ENCODE measurements at places on chromosomes 16 and 17.
A peak's percentile ranks its signal among the peaks of the same experiment; 100 is the strongest.

DNA sequence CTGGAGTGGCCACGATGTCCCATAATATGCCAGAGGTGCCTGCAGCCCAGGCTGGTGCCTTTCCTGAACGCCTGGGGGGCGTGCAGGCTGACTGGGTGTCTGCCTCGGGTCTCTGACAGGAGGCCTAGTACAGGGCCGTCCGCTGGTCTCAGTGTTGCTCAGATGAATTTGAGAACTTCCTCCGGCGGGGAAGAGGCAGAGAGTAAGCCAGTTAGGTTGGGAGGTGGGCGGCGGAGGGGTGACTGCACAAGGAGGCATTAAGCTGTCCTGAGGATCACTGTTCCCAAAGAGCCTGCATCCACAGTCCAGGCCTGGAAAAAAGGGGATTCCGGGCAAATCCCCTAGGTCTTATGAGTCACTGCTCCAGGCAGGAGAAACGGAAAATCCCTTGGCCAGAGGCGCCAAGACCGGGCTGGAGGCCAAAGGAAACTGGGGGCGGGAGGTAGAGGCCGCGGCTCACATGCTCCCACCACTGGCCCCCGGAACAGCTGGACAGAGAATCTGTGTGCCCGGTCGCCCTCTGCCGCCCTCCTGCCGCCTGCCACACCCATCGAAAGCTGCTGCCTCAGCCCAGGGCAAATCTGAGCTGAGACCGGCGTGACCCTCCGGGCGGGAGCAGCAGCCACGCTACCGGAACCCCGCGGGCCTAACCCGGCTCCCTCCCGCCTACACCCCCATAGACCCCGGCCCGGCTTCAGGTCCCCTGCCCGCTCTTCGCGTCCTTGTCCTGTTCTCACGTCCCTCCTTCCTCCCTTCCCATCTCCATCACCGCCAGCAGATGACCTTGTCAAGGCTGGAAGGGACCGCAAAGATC, 1.2 kb downstream of the TRIM47 start:
- DNase-seq, result peak; percentile 79

DNA sequence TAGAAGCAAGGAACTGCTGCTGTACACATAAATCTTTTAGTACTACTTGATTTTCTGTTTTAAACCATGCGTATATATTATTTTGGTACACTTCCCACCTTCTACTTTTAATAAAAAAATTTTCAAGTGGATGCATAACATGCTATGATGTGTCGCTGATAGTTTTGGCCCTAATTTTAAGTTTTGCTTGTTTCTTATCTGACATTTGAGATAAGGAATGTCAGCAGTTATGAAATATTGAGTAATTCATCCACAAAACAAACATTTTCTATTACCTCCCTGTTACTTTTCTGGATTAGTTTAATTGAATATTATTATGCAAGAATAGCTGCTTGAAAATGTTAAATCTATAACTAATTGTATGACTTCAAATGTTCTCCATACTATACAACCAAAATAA, 35.8 kb downstream of the N4BP1 start:
- DNase-seq, result no peak

DNA sequence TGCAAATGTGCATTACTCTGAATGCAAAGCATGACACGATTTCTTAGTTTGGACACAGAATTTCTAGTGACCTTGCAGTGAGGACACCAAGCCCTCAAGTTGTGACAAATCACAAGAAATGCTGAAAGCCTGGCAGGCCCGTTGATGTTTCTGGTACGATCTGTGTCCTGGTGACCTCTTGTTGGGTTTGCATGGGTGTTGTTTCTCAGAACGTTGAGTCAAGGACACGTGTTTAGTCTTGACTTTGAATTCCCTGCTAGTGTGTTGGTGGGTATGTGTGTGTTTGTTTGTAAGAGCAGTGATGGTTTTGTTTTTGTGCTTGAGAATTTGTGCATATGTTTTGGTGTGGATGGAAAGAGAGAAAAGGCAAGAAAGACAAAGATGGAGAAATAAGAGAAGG, 37.8 kb upstream of the MAF start:
- DNase-seq, result no peak

GRCh38 chr17:50056961-50057330, 1.0 kb downstream of the ITGA3 start:
- no peak for DNase-seq

DNA sequence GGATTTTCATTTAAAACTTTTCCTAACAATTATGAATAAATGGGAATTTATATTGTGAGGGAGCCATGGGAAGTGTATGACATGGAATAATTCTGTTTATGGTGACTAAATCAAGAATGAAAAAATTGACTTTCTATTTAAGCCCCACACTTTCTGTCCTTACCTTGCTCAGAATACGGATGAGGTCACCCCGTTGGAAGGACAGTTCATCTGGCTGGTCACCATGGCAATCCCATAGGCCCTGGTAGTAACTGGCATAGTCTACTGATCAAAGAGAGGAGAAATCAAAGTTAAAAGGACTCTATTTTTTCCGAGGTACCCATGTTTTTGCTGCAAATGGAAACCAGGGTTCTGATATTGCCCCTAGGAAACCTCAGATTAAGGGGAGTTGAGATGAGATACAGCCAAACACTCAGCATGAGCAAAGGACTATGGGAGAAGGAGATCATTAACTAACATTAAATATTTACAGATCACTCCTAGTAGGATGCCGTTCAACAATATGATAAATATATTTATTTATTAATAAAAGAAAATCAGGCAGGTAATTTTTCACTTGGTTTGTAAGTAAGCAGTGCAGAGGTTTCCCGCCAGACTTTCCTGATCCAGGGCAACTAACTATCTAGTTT, 54.9 kb downstream of the SNX11 start:
- no peak for DNase-seq

DNA sequence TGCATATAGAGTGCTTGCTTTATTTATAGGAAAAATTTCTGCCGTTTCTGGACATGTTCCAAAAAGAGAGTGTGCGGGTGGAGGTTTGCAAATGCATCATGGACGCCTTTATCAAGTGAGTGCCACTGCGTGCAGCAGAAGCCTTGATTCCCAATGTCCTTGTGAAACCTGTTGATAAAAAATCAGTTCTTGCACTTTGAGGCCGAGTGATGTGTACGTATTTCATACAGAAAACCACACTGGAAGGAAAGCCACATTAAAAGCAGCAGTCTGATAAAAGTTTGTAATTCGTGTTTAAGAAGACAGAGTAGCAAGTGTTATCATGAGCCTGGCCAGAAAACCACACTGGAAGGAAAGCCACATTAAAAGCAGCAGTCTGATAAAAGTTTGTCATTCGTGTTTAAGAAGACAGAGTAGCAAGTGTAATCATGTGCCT, 78.0 kb downstream of the KNOP1 start:
- no peak for DNase-seq

DNA sequence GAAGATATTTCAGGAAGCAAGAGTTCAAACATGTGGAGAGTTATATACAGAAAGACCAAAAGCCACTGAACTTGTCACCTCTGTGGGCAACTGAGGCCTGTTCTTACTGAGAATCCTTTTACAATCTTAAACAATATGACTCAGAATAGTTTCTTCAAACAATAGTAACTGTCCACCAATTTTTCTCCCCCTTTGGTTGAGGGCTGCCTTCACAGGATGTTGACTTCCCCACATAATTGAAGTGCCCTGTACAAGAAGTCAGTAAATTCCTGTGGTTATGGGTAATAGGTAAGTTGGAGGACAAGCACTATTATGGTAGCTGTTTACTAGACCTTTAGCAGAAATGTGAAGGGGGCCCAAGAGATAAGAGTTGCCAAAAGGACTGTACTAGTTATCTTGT, 215.8 kb downstream of the CDH8 start:
- DNase-seq, result no peak

GRCh38 chr16:70793851-70794502, 7.0 kb downstream of the VAC14 start:
- no peak for DNase-seq

DNA sequence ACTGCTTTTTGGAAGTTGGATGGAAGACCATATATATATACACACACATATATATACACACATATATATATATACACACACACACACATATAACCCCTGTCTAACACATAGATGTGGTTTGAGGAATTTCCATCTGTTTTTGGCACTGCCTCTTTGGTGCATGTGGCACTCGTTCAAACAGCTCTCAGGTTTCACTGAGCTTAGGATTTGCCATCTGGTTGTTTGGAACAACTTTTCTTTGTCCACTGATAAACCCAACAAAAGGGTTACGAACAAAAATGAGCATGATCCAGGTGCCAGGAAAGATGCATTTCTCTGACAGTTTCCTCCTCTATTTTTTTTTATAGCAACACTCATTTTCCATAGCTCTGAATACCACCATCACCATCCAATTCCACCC, 14.6 kb upstream of the KCNJ16 start:
- DNase-seq, result no peak
